ENCODE measurements at places on chromosomes 6 and 20. TPM values are rescaled to one million over a fixed set of nuclear protein-coding genes. Genes with fewer than 3 reads are reported as not detected.

GRCh38 chr6:118940770-118941169, 5.8 kb upstream of the MCM9 start:
- H3K36me3 ChIP-seq = peaks cover 42% of the 10 kb centered on the region
- DNase-seq = no peak
- peaks cover 6% of the 10 kb centered on the region for H3K4me1 ChIP-seq
- peaks cover 18% of the 10 kb centered on the region for H3K27me3 ChIP-seq
- H3K27ac ChIP-seq = no peak overlapping the region

- H3K27ac ChIP-seq = no peak overlapping the region
- peaks cover 80% of the 10 kb centered on the region for H3K27me3 ChIP-seq
- H3K36me3 ChIP-seq = no peaks in the 10 kb centered on the region
These were observed 9.4 kb upstream of the CDH22 start for GRCh38 chr20:46317685-46318177.

DNA sequence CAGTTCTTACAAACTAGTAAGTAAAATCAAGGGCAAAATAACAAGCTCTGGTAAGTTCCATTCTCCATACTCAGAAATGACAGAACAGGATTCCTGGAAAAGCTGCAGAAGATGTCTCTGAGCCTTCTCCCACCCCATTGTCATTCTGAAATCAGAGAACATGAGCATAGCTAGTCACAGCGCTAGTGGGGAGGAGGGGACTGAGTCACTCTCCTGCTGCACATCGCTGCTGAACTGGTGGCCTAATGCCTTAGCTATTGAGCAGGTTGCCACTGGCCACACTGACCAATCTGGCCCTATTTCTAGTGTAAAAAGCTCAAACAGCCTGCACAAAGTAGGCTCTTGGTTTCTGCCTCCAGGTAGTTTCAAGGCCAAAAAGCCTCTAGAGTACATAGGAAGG, 26.1 kb upstream of the RIPPLY2 start:
- H3K27me3 ChIP-seq = peaks cover 11% of the 10 kb centered on the region
- no peaks in the 10 kb centered on the region for H3K36me3 ChIP-seq
- DNase-seq = no peak
- H3K4me3 ChIP-seq = no peak overlapping the region

- no peak overlapping the region for H3K27ac ChIP-seq
- no peak for DNase-seq
- no peaks in the 10 kb centered on the region for H3K27me3 ChIP-seq
- H3K36me3 ChIP-seq = peaks cover 22% of the 10 kb centered on the region
- peaks cover 27% of the 10 kb centered on the region for H3K4me1 ChIP-seq
- H3K4me3 ChIP-seq = no peak overlapping the region
These were observed 97.8 kb downstream of the TNFAIP3 start for GRCh38 chr6:137964876-137965275.

GRCh38 chr6:4513561-4513960, 262.6 kb upstream of the CDYL start:
- H3K27ac ChIP-seq = no peak overlapping the region
- no peak overlapping the region for H3K4me3 ChIP-seq
- H3K27me3 ChIP-seq = no peaks in the 10 kb centered on the region
- no peak for DNase-seq
- H3K4me1 ChIP-seq = no peaks in the 10 kb centered on the region

GRCh38 chr6:12364621-12365020, 74.5 kb downstream of the EDN1 start:
- H3K36me3 ChIP-seq = no peaks in the 10 kb centered on the region
- DNase-seq = no peak
- H3K27ac ChIP-seq = no peak overlapping the region
- no peaks in the 10 kb centered on the region for H3K4me1 ChIP-seq
- no peak overlapping the region for H3K4me3 ChIP-seq
- H3K27me3 ChIP-seq = no peaks in the 10 kb centered on the region

DNA sequence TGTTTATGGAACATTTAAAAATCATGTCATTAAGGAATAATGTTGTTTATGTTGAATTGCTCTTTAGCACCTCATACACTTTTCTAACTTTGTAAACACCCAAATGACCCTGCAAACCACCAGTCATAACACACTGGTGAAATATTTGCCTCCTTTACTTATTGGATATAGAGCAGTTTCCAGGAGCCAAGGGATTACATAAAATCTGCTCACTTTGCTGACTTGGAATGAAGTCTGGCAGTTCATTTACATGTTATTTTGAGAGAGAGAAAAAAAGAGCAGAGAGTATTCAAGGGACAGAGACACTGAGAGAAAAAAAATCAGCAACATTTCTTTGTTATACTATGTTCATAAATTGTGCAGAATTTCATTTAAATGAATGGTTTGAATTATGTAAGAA, 46.6 kb upstream of the DEFB112 start:
- H3K27ac ChIP-seq = no peak overlapping the region
- H3K4me1 ChIP-seq = no peaks in the 10 kb centered on the region
- no peak for DNase-seq
- H3K27me3 ChIP-seq = no peaks in the 10 kb centered on the region
- H3K36me3 ChIP-seq = no peaks in the 10 kb centered on the region

DNA sequence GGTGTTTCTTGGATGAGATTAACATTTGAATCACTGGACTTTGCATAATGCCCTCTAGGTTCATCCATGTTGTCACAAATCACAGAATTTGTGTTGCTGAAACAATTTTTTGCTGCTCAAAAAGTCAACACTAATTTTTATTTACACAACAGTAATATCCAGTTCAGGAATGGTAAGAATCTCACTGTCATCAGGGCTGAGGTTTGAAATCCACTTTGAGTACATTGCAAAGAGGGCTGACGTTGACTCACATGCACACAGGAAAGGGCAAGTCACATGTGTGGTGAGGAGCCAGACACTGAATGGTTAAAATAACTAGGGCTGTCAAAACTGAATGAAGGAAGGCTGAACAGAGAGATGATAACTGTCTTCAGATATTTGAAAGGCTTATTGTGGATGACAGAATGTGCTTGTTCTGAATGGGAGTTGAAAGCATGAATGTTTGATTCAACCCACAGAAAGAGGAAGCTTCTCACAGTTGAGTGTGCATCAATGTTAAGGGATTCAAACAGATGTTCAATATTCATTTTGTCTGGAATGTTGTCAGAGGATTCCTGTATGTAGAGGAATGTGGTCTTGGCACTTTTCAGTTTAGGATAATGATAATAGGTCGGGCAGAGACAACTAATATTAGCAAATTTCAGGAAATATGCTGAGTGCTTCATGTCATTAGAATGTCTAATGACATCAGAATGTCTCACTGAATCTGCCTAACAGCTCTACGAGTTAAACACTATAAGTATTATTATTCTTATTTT, 3.6 kb upstream of the ADGRG6 start:
- no peak overlapping the region for H3K4me3 ChIP-seq
- H3K4me1 ChIP-seq = peaks cover 8% of the 10 kb centered on the region
- H3K36me3 ChIP-seq = no peaks in the 10 kb centered on the region
- DNase-seq = no peak
- H3K27ac ChIP-seq = no peak overlapping the region

DNA sequence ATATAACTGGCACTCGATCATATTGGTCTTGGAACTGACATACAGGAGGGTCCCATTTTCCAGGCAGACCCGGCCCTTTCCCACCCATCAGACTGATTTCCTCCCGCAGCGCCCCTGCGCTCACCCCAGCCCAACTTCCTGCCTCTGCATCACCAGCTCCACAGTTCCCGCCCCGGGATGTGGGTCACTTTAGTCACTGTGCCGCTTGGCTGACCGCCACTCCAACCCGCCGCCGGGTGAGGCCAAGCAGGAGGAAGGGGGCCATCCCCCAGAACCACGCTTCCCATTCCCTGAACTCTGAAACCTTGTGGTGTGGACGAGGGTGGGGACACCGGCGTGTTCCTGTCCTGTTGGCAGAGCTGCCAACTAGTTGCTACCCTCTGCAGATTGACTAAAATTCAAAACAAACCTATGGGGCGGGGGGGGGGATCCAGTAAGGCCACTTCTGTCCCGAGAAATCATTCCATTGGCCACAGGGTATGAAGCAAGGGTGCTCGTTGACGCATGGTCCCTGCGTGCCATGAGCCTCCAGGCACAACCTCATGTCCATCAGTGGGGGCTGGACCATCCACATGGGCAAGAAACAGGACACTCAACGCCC, 12.3 kb downstream of the TGM2 start:
- H3K4me3 ChIP-seq = peak overlapping the region; percentile 49
- peaks cover 23% of the 10 kb centered on the region for H3K4me1 ChIP-seq
- peak; percentile 78 for DNase-seq
- peaks cover 2% of the 10 kb centered on the region for H3K27me3 ChIP-seq
- H3K27ac ChIP-seq = peak overlapping the region; percentile 79

- H3K36me3 ChIP-seq = no peaks in the 10 kb centered on the region
- no peaks in the 10 kb centered on the region for H3K27me3 ChIP-seq
- DNase-seq = no peak
- H3K27ac ChIP-seq = no peak overlapping the region
- H3K4me3 ChIP-seq = no peak overlapping the region
These were observed 111.0 kb upstream of the TFAP2D start for GRCh38 chr6:50602292-50602691.

DNA sequence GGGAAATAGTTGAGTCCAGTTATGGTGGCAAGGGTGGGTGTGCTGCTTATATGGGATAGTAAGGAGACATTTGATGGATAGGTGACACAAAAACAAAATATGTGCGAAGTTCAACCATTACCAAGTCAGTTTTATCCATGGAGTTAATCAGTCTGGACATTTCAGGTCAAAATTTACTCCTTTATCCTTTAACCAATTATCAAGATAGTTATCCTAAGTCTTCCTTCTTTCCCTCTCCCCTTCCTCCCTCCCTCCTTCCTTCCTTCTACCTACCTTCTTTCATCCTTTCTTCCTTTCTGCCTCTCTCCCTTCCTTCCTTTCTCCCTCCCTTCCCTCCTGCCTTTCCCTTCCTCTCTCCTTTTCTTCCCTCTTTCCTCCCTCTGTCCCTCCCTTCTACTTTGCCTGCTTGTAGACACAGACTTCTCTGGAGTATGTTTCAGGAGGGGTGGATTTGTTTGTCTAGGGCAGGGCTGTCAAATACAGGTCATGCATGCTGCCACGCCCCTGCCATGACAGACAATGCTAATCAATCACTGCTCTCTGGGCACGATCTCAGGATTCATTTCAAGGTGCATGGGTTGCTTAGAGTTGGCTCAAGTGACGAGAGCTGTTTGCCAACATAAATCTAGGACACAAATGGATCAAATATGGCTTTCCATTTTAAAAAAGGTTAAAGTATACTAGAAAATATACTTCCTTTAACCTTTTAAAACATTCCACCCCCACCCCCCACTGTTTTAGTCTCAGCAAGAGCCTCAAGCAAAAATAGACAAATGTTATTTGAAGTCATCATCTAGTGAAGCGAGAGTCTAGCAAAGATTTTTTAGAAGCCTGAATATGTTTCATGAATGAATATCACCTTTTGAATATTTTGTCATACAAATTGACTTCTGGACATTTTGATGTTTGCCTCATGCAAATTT, 281.6 kb upstream of the CITED2 start:
- H3K36me3 ChIP-seq = no peaks in the 10 kb centered on the region
- no peak overlapping the region for H3K27ac ChIP-seq
- no peaks in the 10 kb centered on the region for H3K27me3 ChIP-seq
- H3K4me3 ChIP-seq = no peak overlapping the region
- DNase-seq = no peak
- H3K4me1 ChIP-seq = no peaks in the 10 kb centered on the region

DNA sequence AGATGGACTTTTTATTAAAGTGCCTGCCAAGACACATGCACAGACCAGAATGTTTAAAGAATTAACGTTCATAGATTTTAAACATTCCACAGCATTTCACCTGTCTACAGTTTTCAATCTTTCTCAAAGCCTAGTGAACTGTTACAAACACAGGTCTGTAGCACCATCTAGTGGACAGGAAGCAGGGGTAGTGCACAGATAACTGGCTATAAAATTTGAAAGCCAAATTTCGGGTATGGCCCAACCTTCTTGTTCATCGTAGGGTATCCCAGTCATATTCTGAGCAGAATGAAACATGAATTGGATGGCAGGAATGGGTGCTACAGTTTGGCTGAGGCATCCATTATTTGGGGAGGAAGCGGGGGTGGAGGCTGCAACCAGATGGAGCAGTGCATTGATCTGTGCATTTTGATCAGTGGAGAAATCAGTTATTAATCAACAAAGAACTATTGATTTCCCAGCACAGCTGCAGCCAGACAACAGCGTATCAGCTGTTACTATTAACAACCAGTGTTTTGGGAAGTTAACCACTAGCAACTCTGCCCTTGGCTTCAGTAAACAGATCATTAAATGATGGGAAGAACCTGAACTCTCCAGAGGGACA, 56.1 kb upstream of the B3GAT2 start:
- no peaks in the 10 kb centered on the region for H3K36me3 ChIP-seq
- no peak for DNase-seq
- no peaks in the 10 kb centered on the region for H3K4me1 ChIP-seq
- no peak overlapping the region for H3K27ac ChIP-seq

Gene DDO
- total RNA-seq = not detected

Gene PDYN
- not detected for total RNA-seq

Gene TRIM15
- total RNA-seq = not detected

Gene GLP1R
- not detected for total RNA-seq

Gene NNAT
- not detected for total RNA-seq

Gene COX4I2
- total RNA-seq = not detected

Gene BTN1A1
- not detected for total RNA-seq

Gene WFDC12
- total RNA-seq = not detected

All from activated CD8-positive, alpha-beta memory T cell treated with anti-CD3 and anti-CD28 coated beads, Interleukin-2, amount 10 ng/mL, durations not matched to agents 7 days and 5 days (primary cell).